Activated CD8-positive, alpha-beta memory T cell treated with anti-CD3 and anti-CD28 coated beads, Interleukin-2, amount 50 U/mL, for 48 hours (primary cell): ENCODE measurements at places on chromosomes 13 and 19.

- no peak for DNase-seq
These were observed 123.9 kb downstream of the SHISA2 start for GRCh38 chr13:25927932-25928331.

DNA sequence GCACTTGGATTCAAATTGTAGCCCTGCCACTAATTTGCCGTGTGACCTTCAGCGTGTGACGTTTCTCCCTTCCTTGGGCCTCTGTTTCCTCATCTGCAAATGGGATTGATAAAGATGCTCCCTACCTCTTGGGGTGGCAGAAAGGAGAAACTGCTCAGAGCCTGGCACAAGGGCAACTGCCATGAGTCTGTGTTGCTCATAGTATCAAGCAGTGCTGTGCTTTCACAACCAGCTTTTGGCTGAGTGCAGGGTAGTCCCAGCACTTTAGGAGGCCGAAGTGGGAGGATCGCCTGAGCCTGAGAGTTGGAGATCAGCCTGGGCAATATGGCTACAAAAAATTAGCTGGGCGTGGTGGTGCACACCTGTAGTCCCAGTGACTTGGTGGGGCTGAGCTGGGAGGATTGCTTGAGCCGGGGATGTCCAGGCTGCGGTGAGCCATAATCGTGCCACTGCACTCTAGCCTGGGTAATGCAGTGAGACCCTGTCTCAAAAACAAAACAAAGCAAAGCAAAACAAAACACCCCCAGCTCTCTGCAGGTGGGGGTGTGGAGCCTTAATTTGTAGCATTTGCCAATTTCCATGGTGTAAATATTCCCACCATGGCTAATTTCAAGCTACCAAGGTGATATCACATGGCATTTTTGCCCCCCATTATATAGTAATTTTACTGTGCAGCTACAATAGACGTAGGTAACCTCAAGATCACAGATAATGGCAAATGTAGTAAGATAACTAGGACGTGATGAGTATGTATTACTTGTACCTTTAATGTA, 1.6 kb upstream of the MARK4 start:
- DNase-seq: no peak

DNA sequence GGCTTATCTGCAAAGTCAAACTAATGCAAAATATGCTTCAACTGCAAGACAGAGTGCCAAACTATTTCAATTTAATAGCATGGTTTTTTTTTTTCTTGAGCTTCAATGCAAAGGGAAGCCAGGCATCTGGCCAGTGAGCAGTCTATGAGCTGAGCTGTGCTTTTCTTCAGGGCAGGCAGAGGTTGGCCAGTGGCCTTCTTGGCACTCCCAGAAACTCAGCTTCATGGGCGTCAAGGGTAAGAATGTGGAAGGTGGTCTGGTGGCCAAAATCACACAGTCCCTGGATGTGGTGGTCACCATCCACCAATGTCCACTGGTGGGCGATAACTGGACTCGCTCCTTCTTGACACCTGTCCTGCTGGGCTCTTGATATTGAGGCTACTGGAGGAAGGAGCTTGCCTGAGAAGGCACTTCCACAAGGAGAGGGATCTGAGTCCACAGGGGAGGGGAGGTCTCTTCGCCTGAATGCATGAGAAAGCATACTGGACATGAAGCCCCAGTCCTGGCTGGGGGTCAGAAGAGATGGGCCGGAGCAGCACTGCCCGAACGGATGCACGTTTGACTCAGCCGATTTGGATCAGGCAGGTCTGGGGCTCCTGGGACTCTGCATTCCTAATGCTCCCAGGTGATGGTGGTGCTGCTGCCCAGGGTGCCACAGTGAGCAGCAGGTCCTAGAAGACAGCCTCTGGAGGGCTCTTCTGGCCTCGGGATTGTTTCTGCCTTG, 17.1 kb downstream of the COL4A2 start:
- DNase-seq: no peak

GRCh38 chr19:1035998-1036621, 3.8 kb upstream of the ABCA7 start:
- no peak for DNase-seq

GRCh38 chr13:25608181-25608580, 236.4 kb downstream of the ATP8A2 start:
- DNase-seq: no peak

DNA sequence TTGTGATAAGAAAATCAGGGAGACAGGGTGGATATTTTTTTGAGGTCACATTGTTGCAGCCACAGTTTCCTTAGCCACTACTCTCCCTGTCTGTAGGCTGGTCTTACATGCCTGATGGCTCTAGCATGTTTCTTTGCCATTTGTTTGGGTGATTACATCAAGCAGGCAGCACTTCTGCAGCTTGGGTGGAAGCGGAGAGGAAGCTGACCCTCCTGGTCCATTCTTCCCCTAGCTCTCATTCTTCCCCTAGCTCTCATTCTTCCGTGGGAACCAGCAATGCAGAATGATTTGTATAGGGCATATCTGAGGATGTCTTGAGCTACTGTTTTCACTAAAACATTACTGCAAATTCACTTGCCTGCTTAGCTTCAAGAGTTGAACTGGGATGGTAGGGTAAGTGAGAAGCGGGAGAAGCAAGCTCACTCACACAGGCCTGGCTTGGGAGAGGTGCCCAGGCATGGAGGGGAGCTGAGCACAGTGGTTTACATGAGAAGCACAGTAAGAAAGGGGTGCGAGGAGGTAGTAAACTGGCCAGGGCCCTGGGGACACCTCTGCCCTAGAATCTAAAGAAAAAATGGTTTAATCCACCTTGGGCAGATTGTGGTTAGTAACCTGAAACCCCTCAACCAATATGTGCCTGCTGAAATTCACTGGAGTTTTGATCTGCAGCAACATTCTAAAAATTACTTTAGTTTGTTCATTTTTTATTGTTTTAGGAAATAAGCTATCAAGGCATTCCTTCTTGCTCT, 538.9 kb downstream of the RFC3 start:
- DNase-seq: no peak

GRCh38 chr13:102045731-102046130, 356.1 kb downstream of the FGF14 start:
- DNase-seq: no peak

DNA sequence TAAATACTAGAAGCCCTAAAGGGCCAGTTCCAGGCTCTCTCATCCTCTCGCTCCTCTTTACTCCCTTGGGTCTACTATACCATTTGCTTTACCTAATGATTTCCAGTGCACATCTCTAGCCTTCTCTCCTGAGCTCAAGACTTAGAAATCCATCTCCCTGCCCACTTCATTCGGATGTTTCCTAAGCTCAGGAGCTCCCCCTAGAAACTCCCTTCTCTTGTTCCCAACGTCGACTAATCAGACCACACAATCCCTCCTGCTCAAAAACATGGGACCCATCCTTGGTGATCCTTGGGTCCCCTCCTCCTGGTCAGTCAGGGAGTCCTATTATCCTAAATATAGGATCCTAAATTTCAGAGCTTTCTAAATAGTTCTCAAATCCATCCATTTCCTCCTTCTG, 21.1 kb upstream of the STK24 start:
- DNase-seq: no peak

- DNase-seq: no peak
These were observed 21.9 kb downstream of the IPO5 start for GRCh38 chr13:97975280-97975847.

GRCh38 chr19:39524495-39524894, 8.2 kb downstream of the EID2B start:
- DNase-seq: no peak

DNA sequence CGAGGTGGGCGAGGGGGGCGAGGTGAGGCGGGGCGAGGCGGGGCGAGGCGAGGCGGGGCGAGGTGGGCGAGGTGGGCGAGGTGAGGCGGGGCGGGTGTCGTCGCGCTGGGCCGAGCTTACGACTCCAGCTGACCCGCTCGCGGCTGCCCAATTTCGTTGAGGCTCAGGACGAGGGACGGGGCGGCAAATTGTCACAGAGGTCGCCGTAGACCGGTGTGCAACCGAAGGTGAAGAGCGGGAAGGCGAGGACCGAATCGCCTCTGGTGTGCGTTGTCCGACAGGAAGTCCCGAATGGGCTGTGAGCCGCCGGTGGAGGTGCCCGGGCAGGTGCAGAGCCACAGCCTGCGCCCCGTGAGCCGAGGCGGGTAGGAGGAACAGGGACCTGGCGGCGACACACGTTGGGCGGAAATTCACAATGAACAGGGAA, at the start of gene LACC1:
LACC1 (plus strand) TSS at position 150 of the 427 bp plus-strand sequence. CDS start 1,082 bp downstream, outside the sequence.
- peak; percentile 72 for DNase-seq

DNA sequence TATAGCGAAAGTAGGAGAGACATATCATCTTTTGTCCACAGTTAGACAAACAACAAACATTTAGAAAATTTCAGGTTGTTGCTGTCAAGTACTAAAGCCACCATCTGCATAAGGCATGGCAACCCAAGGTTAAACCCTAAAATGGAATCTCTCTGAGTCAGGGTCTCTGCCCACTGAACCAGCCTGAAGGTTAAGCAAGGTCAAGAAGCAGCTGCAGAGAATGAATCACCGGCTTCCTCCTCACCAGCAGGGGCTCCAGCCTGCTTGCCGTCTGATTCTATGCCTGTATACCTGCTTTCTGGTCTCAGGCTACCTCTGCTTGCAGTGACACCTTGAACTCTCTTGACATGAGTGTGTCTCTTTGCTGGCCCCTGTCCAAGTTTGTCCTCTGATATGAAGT, 726.2 kb upstream of the SGCG start:
- no peak for DNase-seq

DNA sequence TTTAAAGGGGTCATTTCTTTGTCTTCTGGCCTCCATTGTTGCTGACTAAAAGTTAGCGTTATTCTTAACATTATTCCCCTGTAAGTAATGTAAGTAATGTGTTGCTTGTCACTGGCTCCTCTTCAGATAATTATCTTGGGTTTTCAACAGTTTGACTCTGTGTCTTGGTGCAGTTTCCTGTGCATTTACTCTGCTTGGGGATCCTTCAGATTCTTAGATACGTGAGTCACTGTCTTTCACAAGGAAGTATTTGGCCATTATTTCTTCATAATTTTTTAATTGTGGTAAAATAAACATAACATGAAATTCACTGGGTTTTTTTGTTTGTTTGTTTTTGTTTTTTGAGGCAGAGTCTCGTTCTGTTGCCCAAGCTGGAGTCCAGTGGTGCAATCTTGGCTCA, 13.5 kb upstream of the OR7D2 start:
- DNase-seq: no peak

- no peak for DNase-seq
These were observed 356.8 kb downstream of the RFC3 start for GRCh38 chr13:34174671-34175145.

GRCh38 chr19:39936020-39936419, 1.6 kb upstream of the FCGBP start:
- peak; percentile 54 for DNase-seq

GRCh38 chr13:45788011-45788410, 63.5 kb downstream of the SIAH3 start:
- DNase-seq: no peak

GRCh38 chr13:28000567-28000966, 12.1 kb upstream of the URAD start:
- no peak for DNase-seq

- no peak for DNase-seq
These were observed 29.2 kb upstream of the CERS4 start for GRCh38 chr19:8180018-8180417.

GRCh38 chr13:21723807-21724505, 53.1 kb downstream of the FGF9 start:
- no peak for DNase-seq

DNA sequence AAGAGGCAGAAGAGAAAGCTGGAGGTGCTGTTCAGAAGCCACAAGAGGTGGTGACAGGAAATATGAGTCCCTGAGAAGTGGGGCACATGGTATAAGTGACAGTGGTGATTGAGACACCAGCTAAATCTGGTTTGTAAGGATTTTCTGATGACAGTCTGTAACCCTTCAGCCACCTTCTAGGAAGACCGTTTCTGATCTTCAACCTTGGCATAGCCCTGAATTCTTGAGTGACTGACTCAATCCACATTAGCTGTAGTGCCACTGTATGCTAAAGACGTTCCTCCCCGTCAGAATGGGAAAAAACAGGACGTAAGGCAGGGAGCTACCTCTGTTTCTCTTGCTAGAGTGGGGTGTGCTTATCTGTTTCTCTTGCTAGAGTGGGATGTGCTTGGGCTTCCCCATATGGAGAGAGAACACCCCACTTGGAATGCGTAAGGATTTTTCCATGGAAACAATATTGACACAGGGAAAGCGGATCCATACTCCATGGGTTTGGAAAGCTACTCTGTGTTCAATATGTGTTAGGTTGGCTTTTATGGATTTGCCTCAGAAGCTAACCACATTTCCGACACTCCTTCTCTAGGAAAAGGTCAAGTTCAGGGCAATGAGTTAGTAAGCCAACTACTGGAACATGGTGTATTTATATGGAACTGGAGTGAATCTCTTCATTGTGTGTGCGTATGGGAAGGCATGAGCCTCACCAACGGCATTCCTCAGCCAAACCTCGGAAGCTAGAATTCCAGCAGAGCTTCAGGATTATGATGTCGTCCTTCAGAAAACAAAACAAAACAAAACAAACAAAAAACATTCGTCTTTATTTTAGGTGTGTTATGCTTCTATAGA, 948.8 kb upstream of the SLC10A2 start:
- no peak for DNase-seq

DNA sequence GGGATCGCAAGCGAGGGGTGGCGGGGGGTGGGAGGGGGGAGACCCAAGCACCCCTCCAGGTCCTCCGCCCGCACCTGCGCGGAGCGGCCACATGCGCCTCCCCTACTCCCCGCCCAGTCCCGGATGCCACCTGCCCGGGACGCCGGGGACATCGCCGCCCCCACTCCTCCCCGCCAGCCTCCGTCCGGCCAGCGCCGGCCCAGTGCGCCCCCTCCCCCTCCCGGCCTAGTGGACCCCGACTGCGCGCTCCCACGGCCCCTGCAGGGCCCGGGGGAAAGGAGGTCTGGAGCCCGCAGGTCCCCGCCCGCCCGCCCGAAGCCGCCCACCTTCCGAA, 263 bp downstream of the RHPN2 start:
- no peak for DNase-seq

DNA sequence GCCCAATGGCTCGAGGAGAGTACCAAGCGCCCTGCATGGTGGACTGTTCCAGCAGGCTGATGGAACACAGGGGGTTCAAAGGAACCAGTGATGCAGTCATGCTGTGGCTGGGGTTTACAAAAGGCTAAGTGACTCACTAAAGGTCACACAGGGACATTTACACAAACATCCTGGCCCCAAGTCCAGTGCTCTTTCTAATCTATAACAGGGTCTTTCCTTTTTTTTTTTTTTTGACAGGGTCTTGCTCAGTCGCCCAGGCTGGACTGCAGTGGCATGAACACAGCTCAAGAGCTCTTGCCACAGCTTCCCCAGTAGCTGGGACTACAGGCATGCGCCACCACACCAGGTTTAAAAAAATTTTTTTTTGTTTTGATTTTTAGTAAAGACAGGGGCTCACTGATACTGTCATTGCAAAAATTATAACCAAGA, 2.8 kb upstream of the SLC25A15 start:
- no peak for DNase-seq

DNA sequence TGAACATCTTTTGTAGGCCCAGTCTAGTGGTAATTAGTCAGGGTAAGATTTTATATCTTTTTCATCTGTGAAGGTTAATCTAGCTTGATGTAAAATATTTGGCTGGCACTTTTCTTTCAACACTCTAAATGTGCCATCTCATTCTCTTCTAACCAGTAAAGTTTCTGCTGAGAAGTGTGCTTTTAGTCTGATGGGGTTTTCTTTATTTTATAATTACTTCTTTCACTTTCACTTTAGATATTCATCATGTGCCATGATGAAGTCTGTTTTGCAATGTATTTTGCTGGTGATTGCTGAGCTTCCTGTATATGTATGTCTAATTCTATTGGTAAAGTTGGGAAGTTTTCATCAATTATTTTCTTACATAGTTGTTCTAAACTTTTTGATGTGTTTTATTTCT, 31.9 kb downstream of the ZNF726 start:
- no peak for DNase-seq
